ENCODE measurements at places on chromosomes 4 and X. TPM values are rescaled to one million over a fixed set of nuclear protein-coding genes. Genes with fewer than 3 reads are reported as not detected.

Gene BEX1
- total RNA-seq, result not detected

Gene APELA
- total RNA-seq, result not detected

Gene GABRQ
- 0.17 TPM for total RNA-seq

Gene NOX1
- 0.14 TPM for total RNA-seq

Gene PRDM5
- 5.1 TPM for total RNA-seq

Gene CT45A7
- not detected for total RNA-seq

Gene TRO
- total RNA-seq, result 0.96 TPM

Gene PIR
- 52.4 TPM for total RNA-seq

Gene SPANXC
- total RNA-seq, result not detected

Gene BCORL1
- 10.6 TPM for total RNA-seq

Gene ACE2
- not detected for total RNA-seq

Gene TCEAL2
- not detected for total RNA-seq
